ENCODE measurements at places on chromosomes 4 and X. TPM values are rescaled to one million over a fixed set of nuclear protein-coding genes. Genes with fewer than 3 reads are reported as not detected.
A peak's percentile ranks its signal among the peaks of the same experiment; 100 is the strongest.

GRCh38 chrX:43643201-43643600, 12.9 kb upstream of the MAOA start:
- H3K27me3 ChIP-seq = no peaks in the 10 kb centered on the region
- no peaks in the 10 kb centered on the region for H3K36me3 ChIP-seq
- H3K27ac ChIP-seq = no peak overlapping the region
- no peak overlapping the region for H3K4me3 ChIP-seq

GRCh38 chr4:80196922-80197573, at the start of gene PRDM8:
PRDM8 (plus strand) TSS chr4:80197503; CDS start chr4:80200081, 2,578 bp downstream.
- H3K27me3 ChIP-seq = no peaks in the 10 kb centered on the region
- H3K4me1 ChIP-seq = peaks cover 9% of the 10 kb centered on the region
- DNase-seq = peak; percentile 60

DNA sequence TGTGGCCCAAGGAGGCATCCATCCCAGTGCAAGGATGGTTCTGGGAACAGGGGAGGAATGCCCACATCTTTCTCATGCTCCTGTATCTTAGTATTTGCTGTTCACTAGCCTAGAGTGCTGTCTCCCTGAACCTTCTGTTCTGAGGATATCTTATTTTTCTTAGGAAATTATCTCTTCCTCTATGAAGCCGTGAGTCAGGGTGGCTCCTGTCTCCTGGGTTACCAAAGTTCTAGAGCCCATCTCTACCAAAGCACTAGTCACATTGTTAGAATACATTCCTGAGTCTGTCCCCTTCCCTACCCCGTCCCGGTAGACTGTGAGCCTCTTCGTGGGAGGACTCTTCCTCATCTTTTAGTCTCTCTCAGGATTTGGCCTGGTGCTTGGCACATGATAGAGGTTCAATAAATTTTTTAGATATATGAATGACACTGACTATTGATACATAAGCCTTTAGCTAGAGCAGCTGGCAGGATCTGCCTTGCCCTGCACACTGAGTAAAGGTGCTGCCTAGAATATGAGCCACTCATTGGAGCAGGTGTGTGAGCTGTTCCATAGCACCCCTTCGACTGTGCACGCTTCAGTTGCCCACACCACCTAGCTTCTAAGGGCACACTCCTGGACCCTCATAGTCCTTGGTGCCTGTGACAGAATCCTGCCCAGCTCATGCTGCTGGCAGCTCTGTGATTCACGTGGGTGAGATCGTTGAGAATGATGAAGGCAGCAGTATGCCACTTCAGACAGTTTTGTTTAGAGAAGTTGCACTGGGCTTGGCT, 13.3 kb downstream of the CXCR3 start:
- H3K4me3 ChIP-seq = no peak overlapping the region
- no peak for DNase-seq
- H3K27ac ChIP-seq = no peak overlapping the region
- no peaks in the 10 kb centered on the region for H3K4me1 ChIP-seq
- H3K36me3 ChIP-seq = peaks cover 4% of the 10 kb centered on the region

Gene GNRHR
- not detected for total RNA-seq
